ENCODE measurements at places on chromosomes 7 and 10.

DNA sequence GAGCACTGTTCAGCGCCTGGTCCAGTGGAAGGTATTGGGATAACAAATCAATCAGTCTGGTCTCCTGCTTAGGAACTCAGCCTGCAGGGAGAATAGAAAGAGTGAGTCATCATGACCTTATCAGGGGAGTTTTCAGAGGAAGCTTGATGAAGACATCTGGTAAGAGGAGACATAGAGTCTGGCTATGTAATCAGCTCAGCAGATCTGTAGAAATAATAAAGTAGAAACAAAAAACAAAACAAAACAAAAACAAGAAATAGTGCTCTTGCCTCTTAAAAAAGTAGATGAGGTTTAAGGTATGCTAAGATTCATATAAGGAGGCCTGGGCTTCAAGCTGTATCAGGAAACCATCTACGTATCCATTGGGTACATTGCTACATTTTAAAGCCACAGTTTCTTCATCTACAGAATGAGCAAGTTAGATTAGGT, 14.4 kb downstream of the TAS2R41 start:
- DNase-seq: no peak

DNA sequence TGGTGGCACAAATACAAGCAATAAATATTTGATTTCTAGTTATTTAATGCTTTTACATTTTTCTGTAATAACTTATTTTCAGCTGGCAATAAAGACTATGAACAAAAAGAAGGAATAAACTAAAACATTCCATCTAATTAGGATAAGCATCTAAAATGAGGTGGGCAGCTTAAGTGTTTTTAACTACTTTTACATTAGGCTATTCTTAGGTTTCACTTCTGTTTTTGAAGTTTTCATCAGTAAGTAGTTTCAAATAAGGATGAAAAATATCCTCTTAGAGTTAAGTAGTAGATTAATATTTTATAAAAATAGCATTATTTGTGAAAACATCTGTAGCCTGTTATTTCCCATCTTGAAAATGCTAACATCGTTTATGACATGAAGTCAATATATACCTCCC, 15.9 kb downstream of the NT5C2 start:
- DNase-seq: no peak

DNA sequence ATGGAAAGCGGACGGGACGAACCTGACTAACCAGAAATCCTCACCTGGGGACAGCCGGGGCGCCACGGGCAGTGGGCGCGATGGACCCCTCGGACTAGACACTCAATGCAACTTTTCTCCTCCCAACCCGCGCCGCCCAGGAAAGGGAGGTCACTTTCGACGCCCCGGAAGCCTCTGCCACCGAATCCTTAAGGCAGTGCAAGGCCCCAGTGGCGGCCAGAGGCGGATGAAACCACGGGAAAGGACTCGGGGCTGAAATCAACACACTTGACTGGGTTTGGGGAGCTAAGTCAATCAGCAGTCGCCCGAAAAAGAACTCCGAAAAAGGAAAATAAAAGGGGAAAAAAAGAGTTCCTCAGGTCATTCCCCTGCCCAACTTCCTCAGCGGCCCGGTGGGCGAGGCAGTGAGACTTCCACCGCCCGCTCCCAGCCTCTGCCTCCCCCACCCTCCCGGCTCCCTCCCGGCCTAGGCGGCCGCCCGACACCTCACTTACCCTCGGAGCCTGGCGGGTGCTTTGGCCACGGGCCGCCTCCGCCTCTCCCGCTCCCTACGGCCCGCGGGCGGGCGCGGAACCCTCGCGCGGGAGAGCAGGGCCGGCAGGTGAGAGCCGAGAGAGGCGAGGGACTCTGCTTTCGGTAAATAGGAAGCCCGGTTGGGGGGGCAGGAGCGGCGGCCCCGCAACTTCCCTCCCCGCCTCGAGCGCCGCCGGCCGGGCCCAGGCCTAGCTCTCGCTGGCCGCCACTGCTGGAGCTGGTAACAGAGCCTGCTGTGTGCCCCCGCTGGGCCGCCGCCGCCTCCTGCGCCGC, 518 bp downstream of the WAPL start:
- no peak for DNase-seq

GRCh38 chr7:149833495-149834130, 4.6 kb upstream of the ZNF862 start:
- DNase-seq: no peak

GRCh38 chr7:3246651-3247050, 54.4 kb upstream of the SDK1 start:
- no peak for DNase-seq

DNA sequence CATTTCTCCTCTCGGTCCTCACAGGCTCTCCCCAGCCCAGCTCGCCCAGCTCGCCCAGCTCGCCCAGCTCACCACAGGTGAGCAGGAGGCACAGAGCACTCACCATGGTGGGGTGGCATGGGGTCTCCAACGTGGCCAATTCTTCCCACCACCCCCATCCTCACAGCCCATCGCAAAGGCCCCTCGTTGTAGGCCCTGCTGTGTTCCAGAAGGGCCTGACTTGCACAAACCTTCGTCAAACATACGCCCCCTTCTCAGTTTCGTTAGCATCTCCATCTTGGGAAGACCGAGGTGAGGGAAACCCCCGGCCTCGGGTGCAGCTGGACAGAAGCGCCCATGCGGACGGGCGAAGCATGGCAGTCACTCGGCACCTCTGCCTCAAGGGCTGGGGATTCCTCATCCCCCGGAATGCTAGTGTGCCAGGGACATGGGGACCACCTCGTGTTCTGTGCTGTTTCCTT, 304.6 kb downstream of the TNS3 start:
- DNase-seq: no peak

- no peak for DNase-seq
Observed at GRCh38 chr7:129134356-129134987, 10.0 kb upstream of the TSPAN33 start.

DNA sequence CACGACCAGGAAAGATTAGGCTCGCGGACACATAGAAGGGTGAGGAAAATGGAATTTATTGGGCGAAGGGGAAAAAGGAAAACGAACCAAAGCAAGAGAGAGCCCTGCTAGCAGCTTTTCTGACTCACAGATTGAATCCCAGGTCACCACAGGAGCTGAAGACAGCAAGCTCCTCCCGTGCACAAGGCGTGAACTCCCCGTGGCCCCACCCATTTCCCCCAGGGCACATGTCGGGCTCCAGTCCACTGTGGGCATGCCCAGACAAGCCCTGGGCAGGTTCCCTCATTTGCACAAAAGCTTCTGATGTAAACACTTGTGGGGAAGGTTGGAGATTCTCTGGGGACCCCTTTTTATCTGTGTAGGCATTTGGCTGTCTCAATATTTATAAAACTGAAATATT, 582.4 kb downstream of the SUGCT start:
- DNase-seq: no peak

- DNase-seq: no peak
Observed at GRCh38 chr10:127739908-127740307, 2.9 kb downstream of the FOXI2 start.
